ENCODE measurements at places on chromosomes 2 and 18. TPM values are rescaled to one million over a fixed set of nuclear protein-coding genes. Genes with fewer than 3 reads are reported as not detected.

Gene C1GALT1C1L
- total RNA-seq = 1.1 TPM

Gene IL1F10
- not detected for total RNA-seq

Gene MOB4
- 36.1 TPM for total RNA-seq

Gene CNDP1
- not detected for total RNA-seq

Gene PDCD1
- total RNA-seq = not detected

Gene UGT1A4
- not detected for total RNA-seq

Gene KLHL41
- 0.38 TPM for total RNA-seq
